Astrocyte of the spinal cord (primary cell): ENCODE measurements at places on chromosomes 5 and 9.

DNA sequence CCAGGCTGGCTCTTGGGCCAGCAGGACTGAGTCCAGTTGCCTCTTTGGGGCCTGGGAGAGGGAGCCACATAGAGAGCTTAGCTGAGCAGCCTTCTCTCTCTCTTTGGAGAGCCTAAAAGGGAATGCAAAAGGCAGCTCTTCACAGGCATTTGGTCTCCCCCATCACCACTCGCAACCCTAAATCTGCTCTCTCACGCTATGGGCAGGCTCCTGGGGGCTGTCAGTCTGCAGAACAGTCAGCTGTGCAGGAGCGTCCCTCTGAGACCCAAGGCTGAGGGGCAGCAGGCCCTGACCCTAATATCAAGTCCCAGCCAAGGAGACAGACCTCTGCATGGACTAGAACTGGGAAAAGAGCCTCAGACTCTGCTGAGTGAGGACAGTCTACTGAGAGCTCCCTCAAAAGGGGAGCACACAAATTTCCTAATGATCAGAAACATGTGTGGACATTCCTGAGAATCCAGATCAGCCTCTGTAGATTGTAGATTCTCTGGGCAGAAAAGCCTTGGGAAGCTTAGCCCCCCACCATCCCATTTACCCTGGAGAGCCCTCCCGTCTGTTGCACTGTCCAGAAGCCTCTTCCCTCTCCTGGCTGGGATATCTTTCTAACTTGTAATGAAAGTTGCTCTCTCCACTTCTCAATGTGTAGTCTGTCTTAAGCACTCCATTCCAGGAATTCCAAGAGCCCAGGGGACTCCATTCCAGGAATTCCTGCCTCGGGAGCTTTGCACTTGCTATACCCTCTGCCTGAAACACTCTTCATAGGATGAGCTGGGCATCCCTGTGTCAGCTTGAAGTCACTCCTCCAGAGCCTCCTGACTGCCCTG lies 79.4 kb downstream of the FAM114A2 start:
- DNase-seq: peak; percentile 46

DNA sequence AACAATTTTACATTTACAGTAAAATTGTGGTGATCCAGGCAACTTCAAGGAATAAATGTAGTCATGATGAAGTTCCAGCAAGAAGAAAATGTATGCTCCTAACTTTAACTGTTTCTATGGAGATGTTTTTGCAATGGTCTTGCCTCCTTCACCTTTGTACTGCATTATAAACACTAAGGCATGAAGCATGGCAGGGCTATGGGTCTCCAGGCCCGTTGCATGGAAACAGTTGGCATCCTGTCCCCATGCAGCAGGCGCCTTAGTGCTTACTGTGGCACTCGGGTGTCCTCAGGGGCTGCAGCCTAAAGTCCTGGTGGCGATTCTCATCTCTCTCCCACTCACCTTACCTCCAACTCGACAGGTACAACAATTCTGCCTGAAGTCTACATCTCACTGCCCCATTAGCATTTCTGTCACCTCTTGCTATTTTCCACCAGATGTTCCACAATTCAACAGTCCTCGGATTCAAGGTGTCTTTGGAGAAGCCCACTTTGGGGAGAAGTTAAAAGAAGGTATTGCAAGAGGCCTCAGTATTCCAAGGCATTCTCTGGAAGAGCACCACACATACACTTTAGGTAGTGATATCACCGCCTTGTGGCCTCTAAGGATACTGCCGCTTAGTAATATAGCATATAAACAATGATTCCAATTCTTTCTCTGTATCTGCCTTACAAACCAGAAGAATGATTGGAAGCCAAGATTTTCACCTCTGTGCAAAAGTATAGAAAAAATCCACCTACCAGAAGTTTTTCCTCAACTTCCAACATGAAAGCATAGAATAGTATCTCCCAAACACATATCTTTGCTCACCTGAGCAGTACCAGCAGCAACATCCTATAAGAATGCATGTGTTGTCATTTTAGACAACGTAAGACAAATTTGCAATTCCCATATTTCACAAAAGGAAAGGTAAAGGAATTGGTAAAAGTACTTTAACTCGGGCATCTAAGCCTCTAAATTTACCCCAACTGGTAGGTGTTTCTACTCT lies 5.1 kb downstream of the LIFR start:
- DNase-seq: peak; percentile 51

DNA sequence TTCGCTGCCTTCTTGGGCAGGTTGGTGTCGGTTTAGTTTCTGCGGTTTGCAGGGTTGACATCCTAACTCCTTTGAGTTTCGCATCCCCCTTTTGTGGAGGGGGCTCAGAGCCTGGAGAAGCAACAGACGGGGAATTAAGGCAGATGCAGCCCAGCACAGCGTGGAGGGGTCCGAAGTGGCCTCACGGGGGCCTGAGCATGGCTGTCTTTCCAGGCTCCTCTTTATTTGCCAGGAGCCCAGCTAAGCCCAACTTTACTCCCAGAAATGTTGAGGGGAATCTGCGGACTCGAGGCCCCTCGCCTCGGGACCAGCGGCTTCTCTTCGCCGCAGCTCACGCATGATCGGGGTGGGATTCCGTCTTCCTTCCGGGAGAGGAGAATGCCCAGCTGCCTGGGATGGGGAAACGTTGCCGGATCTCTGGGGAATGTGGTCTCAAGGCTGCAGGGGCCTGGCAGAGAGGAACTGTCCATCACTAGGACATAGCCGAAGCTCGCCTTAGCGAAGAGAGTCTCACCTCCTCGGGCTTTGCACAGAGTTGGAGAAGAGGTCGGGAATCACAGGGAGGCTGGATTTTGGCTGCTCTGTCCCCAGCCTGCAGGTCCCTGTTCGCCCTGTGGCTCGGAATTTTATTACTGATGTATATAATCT lies 1.3 kb downstream of the RAI14 start:
- peak; percentile 50 for DNase-seq

DNA sequence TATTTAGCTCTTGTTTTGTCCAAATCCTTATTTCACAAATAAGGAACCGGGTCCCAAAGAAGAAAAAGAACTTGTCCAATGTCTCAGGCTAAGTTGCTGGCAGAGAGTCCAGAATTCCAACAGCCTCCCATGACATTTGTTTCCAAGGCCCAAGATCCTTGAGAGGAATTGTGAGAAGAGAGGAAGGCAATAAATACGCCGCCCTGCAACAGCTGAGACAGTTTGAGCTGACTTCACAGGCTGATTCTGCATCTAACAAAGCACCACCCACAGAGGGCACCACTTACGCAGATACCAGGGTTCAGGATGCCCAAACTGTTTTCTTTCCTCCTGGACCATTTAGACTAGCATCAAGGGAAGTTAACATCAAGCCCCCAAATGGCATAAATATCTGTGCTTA lies 211.3 kb downstream of the FAM114A2 start:
- no peak for DNase-seq

- DNase-seq: no peak
Measured at GRCh38 chr5:43469671-43470391, 13.8 kb downstream of the TMEM267 start.

DNA sequence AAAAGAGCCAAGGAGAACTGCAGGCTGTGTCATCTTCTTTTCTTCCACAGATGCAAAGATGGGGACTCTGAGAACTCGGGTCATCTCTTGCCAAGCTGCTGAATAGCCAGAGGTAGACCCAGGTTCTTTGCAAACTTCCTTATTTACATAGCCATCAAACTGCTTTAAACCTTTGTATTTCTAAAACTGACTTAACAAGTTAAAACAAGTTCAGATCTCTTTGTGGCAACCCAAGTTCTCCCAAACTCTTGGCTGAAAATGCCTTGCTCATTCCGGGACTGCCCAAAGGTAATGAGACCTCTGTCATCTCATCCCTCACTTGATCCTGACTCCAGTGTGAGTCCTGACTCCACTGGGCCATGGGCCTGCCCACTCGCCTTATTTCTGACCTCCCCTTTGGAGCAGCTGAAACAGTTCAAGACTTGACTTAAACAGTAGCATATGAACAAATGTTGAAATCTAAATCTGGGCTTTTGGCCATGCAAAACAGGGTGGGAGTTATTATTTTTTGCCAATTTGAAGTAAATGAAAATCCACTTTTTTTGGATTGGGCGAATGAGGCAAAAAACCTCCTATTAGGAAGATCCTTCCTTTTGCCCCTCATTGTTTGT lies 50.6 kb downstream of the FBXL7 start:
- no peak for DNase-seq

DNA sequence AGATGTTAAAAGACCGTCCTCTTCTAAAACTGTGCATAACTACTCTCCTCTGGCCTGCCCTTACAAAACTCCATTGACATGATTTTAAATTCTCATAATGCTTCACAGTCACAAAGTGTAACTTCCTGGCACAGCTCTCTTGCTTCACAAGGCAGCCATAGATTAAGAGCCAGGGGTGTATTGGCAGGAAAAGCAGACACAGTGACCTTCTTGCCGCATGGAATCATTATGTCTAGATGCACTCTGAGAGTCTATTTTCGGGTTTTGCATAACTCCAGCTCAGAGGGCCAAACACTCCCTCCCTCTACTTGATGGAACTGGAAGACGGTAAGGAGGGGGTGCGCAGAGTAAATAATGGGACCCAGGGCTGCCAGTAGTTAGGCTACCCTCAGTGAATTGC lies 110.1 kb downstream of the MARCHF3 start:
- DNase-seq: peak; percentile 40

DNA sequence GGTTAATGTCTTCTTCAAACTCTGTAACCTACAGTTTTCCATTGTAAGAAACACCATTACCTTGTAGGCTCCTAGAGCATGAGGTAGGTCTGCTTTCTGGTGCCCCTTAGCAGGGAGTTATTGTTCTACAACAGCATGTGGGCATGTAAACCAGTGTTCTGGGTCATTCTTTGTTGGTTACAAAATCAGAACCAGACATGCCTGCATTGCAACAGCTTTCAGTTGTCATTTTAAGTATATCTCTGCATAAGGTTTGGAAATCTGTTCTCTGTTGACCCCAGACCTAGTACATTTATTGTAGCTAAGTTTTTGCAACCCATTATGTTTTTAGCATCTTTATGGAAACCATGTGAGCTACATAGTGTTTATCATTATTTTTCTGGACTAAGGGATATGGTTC lies 10.9 kb downstream of the RGMB start:
- no peak for DNase-seq
